Stimulated activated CD4-positive, alpha-beta T cell treated with anti-CD3 and anti-CD28 coated beads, Interleukin-12 subunit alpha, Interleukin-12 subunit beta, amount 100 ng/mL, for 4 hours (primary cell): ENCODE measurements at places on chromosomes 16 and 17.

GRCh38 chr17:55784666-55785065, 33.8 kb downstream of the PCTP start:
- DNase-seq = no peak

DNA sequence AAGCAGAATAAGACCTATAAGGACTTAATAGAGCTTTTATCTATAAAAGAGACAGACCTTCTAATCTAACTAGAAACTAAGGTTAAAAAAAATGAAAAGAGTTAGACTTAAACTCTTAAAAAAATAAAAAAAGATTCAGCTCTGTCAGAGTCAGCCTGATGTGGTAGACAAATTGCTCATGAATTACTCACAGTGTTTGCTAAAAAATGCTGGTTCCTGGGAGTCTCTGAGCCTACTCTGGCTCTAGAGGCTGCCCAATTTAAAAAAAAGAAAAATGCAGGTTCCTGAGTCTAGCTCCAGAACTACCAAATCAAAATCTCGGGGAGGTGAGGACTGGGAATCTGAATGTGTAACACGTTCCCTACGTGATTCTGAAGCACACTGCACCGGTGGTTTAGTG, 18.1 kb downstream of the SOST start:
- DNase-seq = no peak

GRCh38 chr16:84759906-84760305, 59.9 kb upstream of the CRISPLD2 start:
- DNase-seq = no peak

- DNase-seq = no peak
These were observed 50.7 kb downstream of the SLFN11 start for GRCh38 chr17:35322749-35323148.

DNA sequence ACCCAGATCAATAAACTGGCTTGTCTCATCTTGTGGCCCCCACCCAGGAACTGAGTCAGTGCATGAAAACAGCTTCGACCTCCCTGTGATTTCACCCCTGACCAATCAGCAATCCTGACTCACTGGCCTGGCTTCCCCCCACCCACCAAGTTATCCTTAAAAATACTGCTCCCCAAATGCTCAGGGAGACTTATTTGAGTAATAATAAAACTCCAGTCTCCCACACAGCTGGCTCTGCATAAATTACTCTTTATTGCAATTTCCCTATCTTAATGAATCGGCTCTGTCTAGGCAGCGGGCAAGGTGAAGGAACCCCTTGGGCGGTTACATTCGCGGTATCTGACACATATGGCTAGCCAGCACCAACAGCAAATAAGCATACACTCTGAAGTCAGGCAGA, 9.8 kb upstream of the RABEP1 start:
- DNase-seq = no peak

DNA sequence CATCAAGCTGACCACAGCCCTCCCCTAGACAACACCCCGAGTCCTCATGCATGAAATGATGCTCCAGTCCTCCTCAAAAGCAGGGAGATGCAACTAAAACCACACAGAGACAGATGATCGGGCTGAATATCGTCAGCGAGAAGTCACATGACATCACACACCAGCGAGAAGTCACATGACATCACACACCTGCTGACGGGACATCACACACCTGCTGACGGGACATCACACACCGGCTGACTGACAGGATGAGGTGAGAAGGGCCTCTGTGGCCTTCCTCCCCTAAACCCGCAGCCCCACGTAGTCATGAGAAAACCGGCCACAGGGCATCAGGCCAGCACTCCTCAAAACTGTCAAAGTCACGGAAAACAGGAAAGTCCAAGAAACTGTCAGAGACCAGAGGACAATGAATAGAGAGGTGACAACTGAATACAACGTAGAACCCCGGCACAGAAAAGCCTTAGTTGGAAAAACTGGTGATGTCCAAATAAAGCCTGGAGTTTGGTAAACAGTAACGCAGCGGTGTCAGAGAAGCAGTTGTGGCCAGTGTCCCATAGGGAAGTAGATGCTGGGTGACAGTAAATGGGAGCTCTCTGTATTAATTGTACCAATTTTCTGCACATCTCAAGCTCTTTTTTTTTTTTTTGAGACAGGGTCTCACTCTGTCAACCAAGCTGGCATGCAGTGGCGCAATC, 14.3 kb downstream of the LITAF start:
- no peak for DNase-seq

GRCh38 chr17:28812091-28812747, 30.4 kb downstream of the FAM222B start:
- peak; percentile 95 for DNase-seq

DNA sequence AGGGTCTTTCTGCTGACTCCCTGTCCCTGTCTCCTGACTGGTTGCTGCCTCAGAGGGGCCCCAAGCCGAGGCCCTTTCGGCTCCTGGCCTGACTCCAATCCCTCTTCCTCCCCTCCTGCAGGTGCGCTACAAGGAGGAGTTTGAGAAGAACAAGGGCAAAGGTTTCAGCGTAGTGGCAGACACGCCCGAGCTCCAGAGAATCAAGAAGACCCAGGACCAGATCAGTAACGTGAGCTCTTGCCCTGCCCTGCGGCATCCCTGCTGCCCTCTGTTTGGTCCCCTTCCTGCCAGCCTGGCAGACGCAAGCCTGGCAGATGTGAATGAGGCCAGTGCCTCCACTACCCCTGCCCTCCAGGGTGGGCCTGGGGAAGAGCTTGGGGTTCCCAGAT, 27.1 kb upstream of the LASP1NB start:
- peak; percentile 31 for DNase-seq

DNA sequence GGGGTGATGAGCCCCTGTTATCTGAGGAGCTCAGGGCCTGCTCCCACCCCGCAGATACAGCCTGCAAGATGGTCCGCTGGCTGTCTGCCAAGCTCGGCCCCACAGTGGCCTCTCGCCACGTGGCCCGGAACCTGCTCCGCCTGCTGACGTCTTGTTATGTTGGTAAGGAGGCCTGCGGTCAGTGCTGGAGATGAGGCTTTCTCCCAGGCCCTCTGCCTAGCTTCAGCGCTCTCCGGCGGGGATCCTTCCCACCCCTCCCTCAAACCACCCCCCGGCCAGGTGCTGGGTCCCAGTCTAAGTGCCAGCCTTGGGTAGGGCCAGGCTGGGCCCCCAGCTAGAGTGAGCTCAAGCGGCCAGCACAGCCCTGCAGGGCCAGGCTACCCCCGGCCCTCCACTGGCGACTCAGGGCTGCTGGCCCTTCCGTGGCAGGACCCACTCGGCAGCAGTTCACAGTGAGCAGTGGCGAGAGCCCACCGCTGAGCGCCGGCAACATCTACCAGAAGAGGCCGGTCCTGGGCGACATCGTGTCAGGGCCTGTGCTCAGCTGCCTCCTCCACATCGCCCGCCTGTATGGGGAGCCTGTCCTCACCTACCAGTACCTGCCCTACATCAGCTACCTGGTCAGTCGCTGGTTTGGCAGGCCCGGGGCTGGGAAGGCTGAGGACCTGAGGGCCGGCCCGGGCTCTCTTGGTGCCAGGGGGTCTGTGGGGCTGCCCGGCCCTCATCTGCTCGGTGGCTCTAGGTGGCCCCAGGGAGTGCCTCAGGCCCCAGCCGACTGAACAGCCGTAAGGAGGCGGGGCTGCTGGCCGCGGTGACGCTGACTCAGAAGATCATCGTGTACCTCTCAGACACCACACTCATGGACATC, 6.1 kb downstream of the WDR81 start:
- DNase-seq = no peak

- no peak for DNase-seq
These were observed 18.6 kb downstream of the FLOT2 start for GRCh38 chr17:28878981-28879380.

DNA sequence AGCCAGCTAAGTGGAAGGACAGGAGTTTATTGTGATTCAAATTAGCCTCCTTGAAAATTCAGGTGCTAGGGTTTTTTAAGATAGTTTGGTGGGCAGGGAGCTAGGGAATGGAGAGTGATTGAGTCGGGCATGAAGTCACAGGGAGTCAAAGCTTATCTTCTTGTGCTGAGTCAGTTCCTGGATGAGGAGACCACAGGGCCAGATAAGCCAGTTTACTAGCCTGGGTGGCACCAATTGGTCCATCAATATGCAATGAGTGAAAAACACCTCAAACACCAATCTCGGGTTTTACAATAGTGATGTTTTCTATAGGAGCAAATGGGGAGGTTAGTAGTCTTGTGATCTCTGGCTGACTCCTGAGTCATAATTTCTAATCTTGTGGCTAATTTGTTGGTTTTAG, 165.1 kb downstream of the ABCC12 start:
- no peak for DNase-seq

DNA sequence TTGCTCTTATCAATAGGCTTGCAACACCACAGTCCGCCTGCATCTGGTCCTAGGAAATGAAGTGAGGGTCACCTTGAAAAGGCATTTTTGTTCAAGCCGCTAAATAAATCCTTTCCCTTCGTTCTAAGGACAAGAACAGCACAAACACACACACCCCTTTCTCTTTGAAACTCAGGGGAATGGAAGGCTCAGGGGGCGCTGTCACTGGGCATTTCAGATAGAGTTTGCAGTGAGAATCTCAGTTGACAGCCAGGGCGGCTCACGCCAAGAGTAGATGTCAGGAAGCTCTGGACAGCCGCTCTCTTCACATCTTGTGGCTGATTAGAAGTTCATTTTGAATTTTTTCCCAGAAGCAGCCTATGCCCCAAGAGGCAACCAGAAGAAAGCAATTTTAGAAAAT, 39.8 kb downstream of the ABAT start:
- DNase-seq = no peak

DNA sequence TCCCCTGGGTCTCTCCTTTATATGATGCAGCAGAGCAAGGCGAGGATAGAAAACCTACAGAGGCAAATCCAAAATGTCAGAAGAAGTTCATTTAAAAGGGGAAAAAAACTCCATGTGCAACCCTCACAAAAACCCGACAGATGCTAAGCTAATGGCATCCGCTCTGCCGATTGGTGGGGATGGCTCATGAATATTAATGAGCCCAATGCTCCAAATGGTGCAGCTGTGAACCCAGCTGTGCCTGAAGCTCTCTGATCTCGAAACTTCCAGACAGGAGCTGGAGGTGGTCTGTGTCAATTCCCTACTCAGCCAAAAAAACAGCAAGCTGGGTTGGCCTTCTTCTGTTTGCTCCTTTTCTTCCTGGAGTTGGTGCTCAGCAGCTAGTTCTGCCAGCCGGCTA, 15.5 kb downstream of the SNX11 start:
- no peak for DNase-seq

GRCh38 chr17:44108440-44109311, 14.8 kb downstream of the HDAC5 start:
- DNase-seq = no peak

DNA sequence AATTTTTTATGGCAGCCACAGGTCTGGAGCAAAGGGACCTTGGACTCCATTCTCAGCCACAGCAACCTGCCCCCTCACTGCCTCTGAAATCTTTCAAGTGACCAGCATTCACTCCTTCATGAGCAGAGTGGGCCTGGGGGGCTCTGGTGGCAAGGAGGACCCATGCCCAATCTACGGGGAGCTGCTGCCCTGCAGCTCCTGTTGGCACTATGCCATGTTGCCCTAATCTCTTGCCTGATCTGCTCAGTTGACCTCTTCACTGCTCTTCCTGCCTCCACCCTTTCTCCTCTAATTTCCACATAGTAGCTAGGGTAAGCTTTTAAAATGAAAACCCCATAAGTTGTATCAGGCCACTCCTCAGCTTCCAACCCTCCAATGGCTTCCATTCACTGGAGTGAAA, 2.9 kb upstream of the PRKCB start:
- DNase-seq = no peak

DNA sequence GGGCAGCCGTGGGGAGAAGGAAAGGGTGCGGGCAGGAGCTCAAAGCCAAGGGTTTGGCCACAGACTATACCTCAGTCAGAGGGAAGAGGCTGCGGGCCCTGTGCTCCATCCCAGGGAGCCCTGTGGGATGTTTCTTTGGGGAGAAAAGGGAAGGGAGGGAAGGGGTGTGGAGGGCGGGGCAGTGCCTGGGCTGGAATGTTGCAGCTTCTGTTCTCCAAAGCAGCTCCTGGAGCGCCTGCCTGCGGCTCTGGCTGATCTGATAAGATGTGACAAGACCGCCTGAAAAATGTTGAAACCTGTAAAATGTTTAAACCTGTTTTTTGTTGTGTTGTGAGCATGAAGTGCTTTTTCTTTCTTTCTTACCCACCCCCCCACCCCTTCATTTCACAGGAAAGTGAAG, 32.8 kb downstream of the WNT3 start:
- DNase-seq = no peak

- no peak for DNase-seq
These were observed 7.2 kb upstream of the LIMD2 start for GRCh38 chr17:63707151-63707550.

DNA sequence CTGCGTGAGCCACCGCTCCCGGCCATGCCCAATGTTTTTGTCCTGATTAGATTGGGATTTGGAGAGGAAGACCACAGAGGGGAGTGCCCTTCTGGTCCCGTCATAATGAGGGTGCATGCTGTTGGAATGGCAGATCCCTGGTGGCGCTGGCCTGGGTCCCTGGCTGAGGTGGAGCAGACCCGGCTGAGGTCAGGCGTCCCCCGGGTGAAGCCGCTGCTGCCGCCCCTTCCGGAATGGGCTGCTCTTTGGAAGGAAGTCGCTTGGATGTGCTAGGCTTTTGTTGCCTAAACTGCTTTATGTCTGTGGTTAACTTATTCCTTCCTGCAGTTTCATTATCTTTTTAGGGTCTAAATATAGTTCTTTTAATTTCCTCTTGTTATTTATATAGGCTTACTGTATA, 120.3 kb upstream of the CHMP6 start:
- no peak for DNase-seq

GRCh38 chr16:73116576-73116975, 68.6 kb upstream of the ZFHX3 start:
- DNase-seq = no peak

- DNase-seq = no peak
These were observed 10.3 kb downstream of the TRIM25 start for GRCh38 chr17:56903560-56903959.

DNA sequence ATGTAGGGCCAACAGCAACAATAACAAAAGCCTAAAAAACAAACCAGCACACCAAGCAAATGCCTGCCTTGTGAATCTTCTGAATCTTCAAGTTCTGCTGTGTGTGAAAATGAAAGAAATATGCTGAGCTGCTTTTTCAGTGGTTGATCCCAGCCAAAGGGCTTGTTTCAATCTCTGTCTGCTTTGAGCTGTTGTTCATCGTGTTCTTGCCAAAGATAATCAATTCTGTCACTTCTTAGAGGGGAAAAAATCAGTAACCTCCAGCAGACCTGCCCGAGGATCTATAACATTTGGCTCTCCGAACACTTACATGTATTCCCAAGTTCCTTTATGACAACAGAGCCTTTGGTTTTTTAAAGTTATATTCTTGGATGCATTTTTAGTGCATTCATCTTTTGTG, 65.9 kb downstream of the VPS35L start:
- DNase-seq = no peak

DNA sequence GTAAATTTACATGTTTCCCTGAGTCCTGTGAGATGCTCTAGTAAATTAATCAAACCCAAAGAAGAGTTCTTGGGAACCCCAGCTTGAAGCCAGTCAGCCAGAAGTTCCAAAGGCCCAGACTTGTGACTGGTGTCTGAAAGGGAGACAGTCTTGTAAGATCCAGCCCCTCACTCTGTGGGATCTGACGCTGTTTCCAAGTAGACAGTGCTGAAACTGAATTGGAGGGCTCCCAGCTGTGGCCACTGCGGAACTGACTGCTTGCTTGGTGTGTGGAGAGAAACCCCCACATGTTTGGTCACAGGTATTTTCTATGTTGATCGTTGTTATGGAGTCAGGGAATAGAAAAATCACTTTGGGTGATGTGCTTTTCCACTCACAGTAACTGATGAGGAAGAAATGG, 5.5 kb upstream of the CDRT4 start:
- DNase-seq = no peak
